Vagina (tissue), 2 donors: ENCODE measurements at places on chromosomes 12 and 14.

DNA sequence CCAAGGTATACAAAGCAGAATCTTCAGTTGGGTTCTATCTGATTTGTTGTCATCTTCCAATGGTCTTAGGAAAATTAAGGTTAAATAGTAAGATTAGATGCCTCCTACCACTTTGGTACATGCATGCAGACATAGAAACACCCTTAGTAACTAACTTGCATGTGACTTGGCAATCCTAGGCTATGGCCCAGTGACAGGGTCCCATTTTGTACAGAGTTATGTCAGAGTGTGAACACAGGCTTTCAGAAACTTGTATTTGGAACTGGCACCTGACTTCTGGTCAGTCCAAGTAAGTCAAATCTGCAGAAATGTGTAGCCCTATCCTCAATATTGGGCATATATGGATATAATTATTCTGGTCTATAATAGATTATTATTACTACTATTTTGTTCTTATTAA lies 53.1 kb downstream of the DAD1 start:
- no peak for DNase-seq

DNA sequence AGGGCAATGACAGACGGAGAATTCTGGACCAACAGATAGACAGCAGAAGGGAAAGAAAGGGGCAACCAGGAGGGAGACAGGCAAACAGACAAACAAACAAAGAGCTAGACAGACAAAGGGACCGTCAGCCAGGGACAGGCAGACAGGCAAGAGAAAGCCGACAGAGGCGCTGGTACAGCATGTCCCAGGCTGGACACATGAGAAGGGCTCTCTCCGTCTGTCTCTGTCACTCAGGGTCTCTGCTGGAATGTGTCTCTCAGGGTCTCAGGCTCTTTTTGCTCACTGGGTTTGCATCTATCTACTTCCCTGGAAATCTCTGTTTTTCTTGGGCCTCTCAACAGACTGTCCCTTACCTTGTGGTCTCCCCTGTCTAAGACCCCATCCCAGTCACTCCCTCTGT lies 8.2 kb upstream of the SMUG1 start:
- DNase-seq = no peak

- peak; percentile 61 for DNase-seq
These were observed 12.9 kb upstream of the KRT73 start for GRCh38 chr12:52631264-52631663.

DNA sequence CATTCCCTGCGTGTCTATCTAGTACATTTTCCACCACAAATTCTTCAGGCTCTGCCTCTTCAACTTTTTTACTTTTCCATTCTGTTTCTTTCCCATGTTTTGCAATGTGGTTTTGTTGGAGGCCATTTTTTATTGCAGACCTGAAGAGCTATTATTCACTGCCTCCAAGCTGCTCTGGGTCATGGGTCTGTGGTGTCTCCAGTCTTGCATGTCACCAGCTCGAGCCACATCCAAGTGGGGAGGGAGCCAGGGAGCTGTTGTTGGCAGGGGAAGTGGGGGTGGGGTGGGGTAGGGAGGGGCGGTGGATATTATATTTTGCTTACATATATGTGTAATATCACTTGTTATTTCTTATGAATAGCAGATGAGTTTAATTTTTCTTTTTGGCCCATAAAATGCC lies 69.1 kb downstream of the VEZT start:
- DNase-seq = no peak

DNA sequence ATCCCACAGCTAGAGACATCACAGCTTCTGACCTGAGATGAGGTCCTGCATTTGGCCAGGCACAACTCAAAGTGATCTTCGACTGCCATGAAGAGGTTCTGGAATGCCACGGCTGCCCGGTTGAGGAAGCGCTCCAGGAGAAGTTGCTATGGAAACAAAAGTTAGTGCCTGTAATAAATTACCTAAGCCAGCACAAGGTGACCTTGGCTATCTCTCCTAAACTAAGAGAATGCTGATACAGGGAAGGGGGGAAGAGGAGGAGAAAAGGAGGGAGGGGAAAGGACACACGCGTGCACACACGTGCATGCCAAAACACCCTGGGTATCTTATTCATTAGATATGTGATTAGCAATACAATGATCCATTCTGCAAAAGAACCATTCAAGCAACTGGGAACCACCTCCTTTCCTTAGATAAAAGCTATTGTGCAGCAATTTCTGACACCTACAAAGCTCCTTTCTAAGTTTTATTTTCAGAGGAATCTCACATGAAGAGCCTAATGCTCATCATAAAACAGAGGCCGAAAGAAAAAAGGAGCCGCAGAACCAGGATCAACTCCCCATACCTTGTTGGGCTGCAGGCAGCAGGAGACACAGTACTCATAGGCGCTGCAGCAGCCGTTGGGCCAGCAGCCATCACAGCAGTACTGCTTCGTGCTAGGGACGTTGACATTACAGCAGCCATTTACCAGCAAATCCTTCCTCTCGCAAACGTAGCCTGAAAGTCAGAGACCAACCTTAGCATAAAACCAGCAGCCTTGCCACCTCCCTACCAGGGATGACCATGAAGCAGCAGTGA lies 17.9 kb downstream of the SPRING1 start:
- no peak for DNase-seq

DNA sequence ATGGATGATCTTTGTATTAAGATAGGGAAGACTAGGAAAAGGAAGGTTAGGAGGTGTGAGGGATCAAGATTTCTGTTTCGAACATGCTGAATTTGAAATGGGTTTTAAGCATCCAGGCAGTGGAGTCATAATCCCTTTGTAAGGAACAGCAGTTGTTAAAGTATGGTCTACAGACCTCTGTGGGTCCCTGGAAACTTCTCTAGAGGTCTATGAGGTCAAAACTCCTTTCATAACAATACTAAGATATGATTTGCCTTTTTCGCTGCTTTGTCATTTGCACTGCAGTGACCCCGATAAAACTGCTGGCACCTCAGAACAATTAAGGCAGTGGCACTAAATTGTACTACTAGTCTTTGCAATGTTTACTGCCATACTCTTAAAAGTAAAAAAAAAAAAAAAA lies 1.5 kb downstream of the RAD51AP1 start:
- no peak for DNase-seq

DNA sequence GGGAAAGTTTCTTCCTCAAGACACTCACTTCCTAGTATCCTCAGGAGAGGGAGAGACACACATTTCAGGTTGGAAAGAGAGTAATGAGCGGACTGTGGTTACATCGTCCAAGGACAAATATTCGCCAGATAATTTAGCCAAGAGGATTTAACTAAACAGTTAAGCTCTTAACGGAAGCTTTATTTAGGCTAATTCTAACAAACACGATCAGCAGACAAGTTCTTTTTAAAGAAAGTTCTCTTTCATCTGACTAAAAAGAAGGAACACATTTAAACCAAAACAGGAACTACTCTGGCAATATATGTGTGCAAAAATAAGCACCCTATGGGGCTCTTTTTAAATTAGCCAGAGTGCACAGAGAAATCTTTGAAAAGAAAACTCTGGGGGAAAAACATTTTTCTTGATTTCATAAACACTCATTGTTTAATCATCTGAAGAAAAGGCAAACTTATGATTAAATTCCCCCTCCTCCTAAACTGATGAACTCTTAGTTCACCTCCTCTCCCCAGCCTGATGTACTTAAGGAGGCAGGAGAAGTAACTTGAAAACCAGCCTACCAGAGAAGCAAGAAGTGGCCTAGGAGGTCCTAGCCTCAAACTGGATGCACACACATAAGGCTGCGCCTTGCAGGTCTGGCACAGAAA lies 13.3 kb upstream of the BTG1 start:
- DNase-seq = no peak

DNA sequence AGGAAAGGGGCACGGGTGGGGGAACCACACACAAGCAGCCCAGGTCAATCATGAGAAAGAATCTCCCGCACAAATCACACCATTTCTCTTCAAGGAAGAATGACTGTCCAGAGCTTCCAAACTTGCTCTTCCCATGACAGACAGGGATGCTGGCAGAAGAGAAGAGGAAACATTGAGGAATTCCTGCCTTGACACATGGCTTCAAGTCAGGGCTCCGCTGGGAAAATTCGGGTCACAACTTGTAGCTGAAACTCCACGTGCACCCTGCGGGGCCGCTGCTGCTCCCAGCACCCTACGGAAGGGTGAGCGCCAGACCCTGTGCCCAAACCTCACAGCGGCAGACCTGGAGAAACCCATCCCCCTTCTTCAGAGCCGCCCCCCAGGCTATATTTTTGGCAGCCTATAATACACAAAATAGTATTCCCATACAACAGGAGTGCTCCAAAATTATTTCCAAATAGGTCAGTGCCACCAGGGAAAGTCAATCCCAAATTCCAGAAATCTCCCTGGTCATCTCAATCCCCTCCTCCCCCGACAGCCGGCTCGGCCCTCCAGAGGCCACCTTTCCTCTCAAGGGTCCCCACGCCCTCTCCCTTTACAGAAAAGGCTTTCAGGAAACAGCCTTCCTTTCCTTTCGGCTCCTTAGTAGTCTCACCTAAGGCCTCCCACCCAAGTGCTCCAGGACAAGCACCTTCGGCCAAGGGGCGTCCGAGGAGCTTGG lies 1.3 kb downstream of the TMEM132D start:
- no peak for DNase-seq

DNA sequence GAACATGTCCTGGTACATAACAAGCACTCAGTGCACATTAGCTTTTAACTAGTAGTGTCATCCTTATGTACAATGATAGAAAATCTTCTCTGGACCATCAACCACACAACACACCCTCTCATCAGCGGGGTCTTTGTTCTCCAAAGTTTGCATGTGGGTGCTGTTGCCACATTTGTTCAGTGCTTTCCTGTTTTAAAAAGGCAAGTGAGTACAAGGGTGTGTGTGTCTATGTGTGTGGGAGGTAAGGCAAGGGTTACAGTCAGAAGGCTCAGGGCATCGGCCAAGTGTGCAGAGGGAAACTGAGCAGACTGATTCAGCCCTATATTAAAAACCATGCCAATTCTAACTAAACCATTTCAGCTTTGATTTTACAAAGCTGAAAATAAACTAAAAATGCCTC lies 17.9 kb downstream of the KRT76 start:
- DNase-seq = no peak

GRCh38 chr12:57845478-57846284 lies 848 bp downstream of the CTDSP2 start:
- DNase-seq = no peak

GRCh38 chr12:64780531-64781279 lies 21.5 kb upstream of the GNS start:
- DNase-seq = no peak

- no peak for DNase-seq
These were observed 397.1 kb downstream of the MDGA2 start for GRCh38 chr14:47278233-47278842.

GRCh38 chr14:81385886-81386285 lies 14.2 kb downstream of the STON2 start:
- DNase-seq = no peak

GRCh38 chr14:103522649-103523574 lies at the start of gene CKB:
Gene CKB, minus strand, starts transcription at chr14:103522830. Its CDS starts 337 bp downstream, at chr14:103522493.
- no peak for DNase-seq

- DNase-seq = no peak
These were observed 39.9 kb downstream of the KIF26A start for GRCh38 chr14:104178279-104178678.

- no peak for DNase-seq
These were observed 303 bp downstream of the PUS7L start for GRCh38 chr12:43758247-43758727.

- no peak for DNase-seq
These were observed 269.7 kb downstream of the TTC6 start for GRCh38 chr14:37864861-37865718.

DNA sequence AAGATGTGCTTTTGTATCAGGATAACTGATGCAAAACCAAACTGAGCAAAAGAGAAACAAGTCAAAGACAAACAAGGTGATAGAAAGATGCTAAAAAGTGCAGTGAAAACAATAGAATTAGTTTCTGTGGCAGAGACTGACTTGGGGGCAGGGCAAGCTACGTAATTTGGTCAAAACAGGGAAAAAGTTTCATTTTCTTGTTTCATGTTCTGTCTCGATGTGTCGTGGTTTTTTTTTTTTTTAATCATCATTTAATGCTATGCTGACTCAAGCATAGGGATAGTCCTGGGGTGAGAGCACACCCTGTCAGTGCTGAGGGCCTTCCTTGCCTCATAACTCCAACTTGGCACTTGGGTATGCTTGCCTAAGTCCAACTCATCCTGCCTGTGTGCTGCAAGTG lies 144.1 kb upstream of the PTPRQ start:
- no peak for DNase-seq

GRCh38 chr12:26919216-26919555 lies 18.6 kb downstream of the INTS13 start:
- DNase-seq = no peak

DNA sequence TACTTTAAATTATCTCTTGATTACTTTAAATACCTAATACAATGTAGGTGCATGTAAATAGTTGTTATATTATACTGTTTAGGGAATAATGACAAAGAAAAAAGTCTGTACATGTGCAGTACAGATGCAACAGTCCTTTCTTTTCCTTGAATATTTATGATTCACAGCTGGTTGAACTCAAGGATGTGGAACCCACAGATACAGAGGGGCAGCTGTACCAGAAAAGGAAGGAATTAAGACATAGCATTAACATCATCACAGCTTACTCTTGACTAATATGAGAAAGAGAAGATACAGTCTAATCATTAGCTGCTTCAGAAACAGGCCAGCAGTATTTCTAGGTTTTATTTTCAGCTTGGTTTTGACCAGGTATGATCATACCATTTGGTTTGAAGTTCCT lies 34.7 kb upstream of the AP4S1 start:
- no peak for DNase-seq

- no peak for DNase-seq
These were observed 142.1 kb downstream of the GXYLT1 start for GRCh38 chr12:42002563-42002962.

GRCh38 chr12:130026608-130027176 lies 122.9 kb upstream of the TMEM132D start:
- no peak for DNase-seq

DNA sequence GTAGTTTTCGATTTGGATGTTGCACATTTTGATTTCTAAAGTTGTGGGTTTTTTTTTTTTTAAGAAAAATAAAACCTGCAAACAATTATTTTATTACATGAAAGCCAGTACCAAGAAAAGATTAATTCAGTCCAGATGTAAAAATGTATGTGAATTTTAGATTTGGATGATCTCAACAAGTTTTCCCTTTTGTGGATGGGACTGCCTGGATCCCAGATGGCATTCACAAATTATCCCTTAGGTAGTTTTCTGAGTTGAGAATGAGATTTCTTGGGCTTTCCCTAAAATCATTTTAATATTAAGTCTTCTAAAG lies 2.8 kb downstream of the FRMD6 start:
- no peak for DNase-seq

- no peak for DNase-seq
These were observed 3.7 kb upstream of the SLC35F4 start for GRCh38 chr14:57869617-57870016.

GRCh38 chr12:112907415-112908157 lies 824 bp downstream of the OAS1 start:
- peak; percentile 37 for DNase-seq

GRCh38 chr12:78034025-78034424 lies 203.3 kb downstream of the NAV3 start:
- no peak for DNase-seq

DNA sequence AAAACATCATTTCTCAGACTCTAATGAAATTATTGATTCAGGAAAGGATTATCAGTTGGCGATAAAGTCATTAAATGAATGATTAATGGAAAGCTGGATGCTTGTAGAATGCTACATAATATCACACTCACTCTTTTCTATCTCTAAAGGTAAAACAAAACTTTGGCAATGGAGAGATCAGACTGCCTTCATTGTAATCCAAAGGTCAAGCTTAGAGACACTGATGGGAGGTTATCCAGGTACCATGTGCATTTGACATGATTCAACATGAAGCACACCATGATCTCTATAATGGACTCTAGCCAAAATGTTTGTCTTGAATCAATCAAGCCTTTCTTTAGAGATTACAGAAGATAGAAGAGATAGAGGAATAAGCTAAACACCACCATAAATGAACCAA lies 110.1 kb upstream of the USP44 start:
- DNase-seq = no peak
